ENCODE measurements at places on chromosomes 1 and 21.
A peak's percentile ranks its signal among the peaks of the same experiment; 100 is the strongest.

GRCh38 chr1:18176619-18177018 lies 69.0 kb downstream of the IGSF21 start:
- DNase-seq, result no peak

- DNase-seq, result no peak
Measured at GRCh38 chr1:68811806-68812205, 314.9 kb upstream of the DEPDC1 start.

DNA sequence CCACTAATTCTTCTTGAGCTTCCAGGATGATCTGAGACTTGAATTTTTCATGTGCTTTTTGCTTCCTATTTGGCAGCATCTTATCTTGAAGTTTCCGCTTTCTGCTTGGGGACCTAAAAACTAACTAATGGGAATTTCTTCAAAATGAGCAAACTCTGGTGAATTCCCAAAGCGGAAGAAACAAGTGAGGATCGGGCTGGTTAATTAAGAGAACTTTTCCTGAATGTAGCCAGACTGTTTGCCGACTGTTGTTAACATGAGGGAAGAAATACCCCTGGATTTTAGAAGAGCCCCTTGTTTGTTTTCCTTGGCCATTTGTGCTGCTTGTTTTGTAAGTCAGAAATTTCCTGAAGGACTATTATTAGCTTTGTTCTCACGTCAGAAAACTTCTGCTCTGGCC lies 6.1 kb upstream of the SELE start:
- DNase-seq, result no peak

GRCh38 chr1:245871915-245872314 lies 635.2 kb downstream of the SMYD3 start:
- no peak for DNase-seq

DNA sequence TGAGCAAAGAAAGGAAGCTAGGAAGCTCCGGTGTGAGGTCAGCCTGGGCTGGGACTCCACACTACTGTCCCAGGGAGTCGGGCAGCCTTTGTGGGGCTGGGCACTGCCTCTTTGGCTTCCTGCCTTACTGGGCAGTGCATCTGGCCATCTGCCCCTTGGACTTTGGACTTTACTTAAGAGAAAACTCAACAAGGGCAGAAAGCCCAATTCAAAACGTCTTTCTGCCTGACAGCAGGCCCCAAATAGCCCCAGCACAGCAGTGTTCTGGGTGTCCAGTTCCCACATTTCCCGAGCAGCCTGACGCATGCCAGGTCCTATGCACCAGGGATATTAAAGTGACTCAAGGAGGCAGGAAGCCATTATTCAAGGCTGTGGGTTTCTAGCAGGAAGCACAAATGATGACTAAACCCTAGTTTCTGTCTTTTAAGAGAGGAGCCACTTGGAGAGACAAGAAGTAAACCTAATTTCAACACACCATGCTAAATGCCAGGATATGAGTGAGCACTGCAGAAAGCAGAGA lies 37.9 kb upstream of the EDEM3 start:
- DNase-seq, result no peak

DNA sequence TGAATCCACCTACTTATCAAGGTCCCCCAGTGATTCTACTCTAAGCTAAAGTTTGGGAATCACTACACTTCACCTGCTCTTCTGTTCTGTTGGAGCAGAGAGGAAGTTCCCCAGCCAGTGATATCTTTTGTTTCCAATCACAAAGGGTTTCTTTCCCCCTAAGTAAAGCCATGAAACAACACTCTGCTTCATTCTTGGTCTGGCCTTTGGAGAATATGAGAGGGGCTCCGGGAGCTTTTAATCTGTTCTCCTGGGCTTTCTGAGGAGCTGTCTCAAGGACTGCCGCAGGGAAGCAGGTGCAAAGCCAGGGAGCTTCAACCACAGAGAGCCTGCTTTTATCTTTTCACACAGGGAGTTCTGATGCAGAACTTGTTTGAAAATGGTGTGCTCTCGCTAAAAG lies 10.1 kb upstream of the SLAMF9 start:
- DNase-seq, result no peak

GRCh38 chr1:226048886-226049285 lies 13.6 kb upstream of the H3-3A start:
- no peak for DNase-seq

- DNase-seq, result peak; percentile 1
Measured at GRCh38 chr1:241423541-241424479, 66.8 kb upstream of the RGS7 start.

GRCh38 chr1:61124078-61124477 lies 41.7 kb downstream of the NFIA start:
- no peak for DNase-seq

- no peak for DNase-seq
Measured at GRCh38 chr1:201518071-201518470, 11.1 kb upstream of the CSRP1 start.

GRCh38 chr1:244273262-244273844 lies 178.4 kb downstream of the ADSS2 start:
- no peak for DNase-seq

- DNase-seq, result no peak
Measured at GRCh38 chr1:243944429-243945160, 94.6 kb upstream of the AKT3 start.

DNA sequence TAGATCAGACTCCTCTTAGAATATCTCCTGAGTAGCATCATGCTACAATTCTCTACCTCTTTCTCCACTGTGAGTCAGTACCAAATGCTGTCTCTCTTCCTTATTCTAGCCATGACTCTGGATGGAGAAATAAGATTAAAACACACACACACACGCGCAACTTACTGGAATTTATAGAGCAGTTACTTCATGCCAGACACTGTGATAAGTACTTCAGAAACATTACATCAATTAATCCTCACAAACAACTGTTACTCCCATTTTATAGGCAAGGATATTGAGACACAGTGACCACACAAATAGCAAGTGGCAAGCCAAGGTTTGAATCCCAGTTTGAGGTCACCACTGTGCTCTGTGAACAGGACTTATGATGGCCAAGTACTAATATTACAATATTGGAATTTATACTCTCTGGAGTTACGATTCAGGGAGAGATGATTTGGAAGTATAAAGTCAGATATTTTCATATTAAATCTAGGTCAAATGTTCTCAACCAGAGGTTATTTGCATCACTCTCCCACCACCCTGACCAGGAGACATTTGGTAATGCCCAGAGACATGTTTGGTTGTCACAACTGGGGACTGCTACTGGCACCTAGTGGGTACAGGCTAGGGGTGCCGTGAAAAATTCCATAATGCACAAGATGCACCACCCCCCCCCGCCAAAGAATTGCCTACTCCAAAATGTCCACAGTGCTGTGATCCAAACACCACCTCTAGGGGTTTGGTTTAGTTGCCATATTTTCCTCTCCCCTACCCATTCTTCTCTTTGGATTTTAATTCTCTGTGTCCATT lies 221.6 kb downstream of the LTN1 start:
- DNase-seq, result no peak
